ENCODE measurements at places on chromosomes 1 and 21.

DNA sequence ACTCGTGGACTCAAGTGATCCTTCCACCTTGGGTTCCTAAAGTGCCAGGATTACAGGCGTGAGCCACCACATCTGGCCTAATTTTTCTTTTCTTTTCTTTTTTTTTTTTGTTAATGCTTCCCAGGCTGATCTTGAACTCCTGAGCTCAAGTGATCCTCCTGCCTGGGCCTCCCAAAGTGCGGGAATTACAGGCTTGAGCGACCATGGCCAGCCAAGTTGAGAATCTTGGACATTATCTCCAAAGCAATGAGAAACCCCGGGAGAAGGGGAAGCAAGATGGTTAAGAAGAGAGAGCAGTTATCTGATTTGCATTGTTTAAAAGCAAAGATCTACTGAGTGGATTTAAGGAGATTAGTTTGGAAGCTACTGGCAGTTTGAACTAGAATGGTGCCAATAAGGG lies 9.1 kb downstream of the HIPK1 start:
- DNase-seq = no peak

GRCh38 chr1:213759359-213760181 lies 228.2 kb upstream of the PROX1 start:
- DNase-seq = no peak

- DNase-seq = no peak
Observed at GRCh38 chr1:46471848-46472492, 17.7 kb upstream of the DMBX1 start.

- DNase-seq = no peak
Observed at GRCh38 chr1:115867216-115867615, 26.3 kb upstream of the NHLH2 start.

DNA sequence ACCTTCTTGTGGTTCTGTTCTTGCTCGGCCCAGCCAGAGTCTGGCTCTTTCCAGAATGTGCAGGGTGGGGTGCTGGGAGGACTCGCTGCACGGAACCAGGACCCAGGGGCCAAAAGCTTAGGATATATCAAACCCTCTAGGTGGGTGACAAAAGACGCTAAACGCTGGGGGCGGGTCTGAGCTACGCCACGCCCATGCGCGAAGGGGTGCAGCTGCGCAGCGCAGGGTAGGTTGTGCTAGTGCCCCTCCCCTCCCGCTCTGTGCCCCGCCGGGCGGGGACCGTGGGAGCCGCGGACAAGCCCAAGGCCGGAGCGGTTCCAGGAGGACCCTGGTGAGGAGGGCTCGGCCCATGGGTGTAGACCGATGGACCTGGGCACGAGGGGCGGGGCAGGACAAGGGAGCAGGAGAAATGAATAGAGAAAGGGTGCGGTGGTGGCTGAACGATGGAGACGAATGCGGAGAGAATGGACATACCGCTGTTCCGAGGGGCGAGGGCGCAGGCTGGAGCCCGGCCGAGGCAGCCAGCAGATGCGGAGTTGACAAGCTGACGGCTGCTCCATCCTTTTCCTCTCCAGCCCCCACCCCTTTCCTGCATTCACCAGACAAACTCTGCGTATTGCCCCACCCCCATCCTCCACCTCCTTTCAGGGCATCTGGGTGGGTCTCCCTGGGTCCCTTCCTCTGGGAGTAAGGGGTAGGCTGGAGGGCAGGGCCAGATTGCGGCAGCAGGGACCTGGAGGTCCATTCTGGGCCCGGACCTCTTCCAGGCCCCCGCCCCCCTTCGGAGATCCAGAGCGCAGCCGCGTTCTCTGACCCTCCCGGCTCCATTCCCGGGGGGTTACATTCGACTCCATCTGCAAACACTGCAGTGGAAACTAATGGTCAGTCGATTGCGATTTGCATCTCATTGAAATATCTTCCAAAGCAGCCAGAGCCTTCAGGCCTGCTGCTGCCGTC lies at the start of gene RUSC1:
RUSC1 (plus strand) TSS at position 234 of the 957 bp plus-strand sequence. CDS start 880 bp downstream, outside the sequence.
- no peak for DNase-seq
